ENCODE measurements at places on chromosomes 11 and 22.
A peak's percentile ranks its signal among the peaks of the same experiment; 100 is the strongest.

- peak; percentile 54 for DNase-seq
Observed at GRCh38 chr11:75639762-75640181, 29.1 kb downstream of the MAP6 start.

GRCh38 chr11:72293910-72294615, 50.1 kb upstream of the PHOX2A start:
- no peak for DNase-seq

DNA sequence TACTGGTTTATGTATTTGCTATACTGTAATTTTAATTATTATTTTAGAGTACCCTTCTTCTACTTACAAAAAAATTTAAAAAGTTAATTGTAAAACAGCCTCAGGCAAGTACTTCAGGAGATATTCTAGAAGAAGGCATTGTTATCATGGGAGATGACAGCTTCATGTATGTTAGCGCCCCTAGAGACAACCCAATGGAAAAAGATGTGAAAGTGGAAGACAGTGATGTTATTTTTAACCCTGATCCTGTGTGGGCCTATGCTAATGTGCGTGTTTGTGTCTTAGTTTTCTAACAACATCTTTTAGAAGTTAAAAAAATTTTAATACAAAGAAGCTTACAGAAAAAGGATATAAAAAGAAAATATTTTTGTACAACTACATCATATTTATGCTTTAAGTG, 205.0 kb downstream of the FAM76B start:
- peak; percentile 46 for DNase-seq

GRCh38 chr11:60994541-60995080, 23.1 kb downstream of the CD6 start:
- no peak for DNase-seq

DNA sequence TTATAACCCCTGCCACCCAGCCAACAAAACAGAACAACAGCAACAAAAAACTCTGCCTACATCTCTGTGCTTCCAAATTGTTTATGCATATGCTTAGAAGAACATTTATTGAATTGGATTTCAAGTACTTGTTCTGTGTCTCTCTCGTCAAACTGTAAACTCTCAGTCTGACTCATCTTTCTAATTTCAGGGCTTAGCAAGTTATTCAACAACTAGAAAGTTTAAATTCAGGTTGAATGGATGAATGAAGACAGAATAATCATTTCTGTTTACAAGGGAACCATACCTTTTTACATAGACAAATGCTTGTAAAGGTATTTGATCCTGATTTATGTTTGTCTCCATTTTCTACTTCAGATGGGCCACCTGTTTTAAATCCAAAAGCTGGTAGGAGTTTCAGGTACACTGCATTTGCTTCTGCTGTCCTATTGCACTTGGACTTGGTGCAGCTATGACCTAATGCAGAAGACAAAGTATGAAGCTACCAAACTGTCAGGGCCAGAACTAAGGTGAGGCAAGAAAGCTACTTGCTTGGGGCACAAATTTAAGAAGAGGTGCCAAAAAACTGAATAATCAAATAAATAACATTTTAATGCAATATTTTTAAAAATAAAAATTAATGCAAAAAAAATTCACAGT, 1.6 kb upstream of the FBXO3 start:
- no peak for DNase-seq

- no peak for DNase-seq
Observed at GRCh38 chr11:67199751-67200150, 66.5 kb upstream of the GRK2 start.

- no peak for DNase-seq
Observed at GRCh38 chr11:71302911-71303310, 50.5 kb upstream of the SHANK2 start.
